Daoy (cell line): ENCODE measurements at places on chromosomes 6 and 20. TPM values are rescaled to one million over a fixed set of nuclear protein-coding genes. Genes with fewer than 3 reads are reported as not detected.

UNC5CL gene
- 0.11 TPM in 1 of 2 replicates, not detected in the other for total RNA-seq

BNIP5 gene
- total RNA-seq, result not detected in 2 replicates

EPPIN gene
- not detected in 2 replicates for total RNA-seq

DLK2 gene
- 1.4 and 2.4 TPM in 2 replicates for total RNA-seq

CCM2L gene
- 1.0 and 2.1 TPM in 2 replicates for total RNA-seq
